ENCODE measurements at places on chromosomes 12 and 14. TPM values are rescaled to one million over a fixed set of nuclear protein-coding genes. Genes with fewer than 3 reads are reported as not detected.

- no peak for DNase-seq
These were observed 163.5 kb downstream of the AACS start for GRCh38 chr12:125228519-125229260.

The AGAP2 gene
- 1.5 TPM for polyA plus RNA-seq

DNA sequence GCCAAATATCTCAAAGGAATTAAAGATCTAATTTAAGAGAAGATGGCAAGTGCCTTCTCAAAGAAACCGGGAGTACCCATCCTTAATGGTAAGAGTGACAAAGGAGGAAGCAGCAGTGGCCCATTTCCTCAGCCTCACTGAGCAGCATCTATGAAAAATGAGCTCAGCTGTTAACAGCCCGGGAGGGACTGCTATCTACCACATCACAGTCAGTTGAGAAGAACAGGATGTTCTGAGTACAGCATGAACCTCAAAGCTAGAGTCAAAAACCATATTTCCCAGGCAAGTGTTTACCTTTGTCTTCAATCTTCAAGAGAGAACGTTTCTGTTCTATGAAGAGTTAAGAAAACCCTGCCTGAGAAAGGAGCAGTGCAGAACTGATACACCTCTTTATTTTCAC, 115.0 kb downstream of the BTG1 start:
- no peak for DNase-seq

DNA sequence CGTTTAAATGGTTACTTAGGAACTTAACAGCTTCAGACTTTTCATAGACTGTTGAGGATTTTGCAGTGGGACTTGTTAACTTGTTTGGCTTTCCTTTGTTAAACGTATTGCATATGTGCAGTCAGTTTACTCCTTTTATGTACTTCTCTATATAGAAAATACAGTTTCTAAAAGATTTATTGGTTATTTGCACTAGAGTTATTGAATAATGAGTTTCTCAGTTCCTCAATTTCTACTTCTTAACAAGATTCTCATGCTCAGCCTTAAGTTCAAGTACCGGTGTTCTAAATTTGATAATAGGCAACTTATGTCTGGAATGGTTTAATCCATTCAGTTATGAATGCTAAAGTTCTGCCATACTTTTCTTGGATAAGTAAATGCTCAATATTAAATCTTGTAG, 919 bp downstream of the PSMA3 start:
- DNase-seq: no peak

The ACADS gene
- polyA plus RNA-seq: 25.5 TPM

The ENDOU gene
- 0.26 TPM for polyA plus RNA-seq

The TSPAN8 gene
- 33.5 TPM for polyA plus RNA-seq

The TAS2R19 gene
- 1.4 TPM for polyA plus RNA-seq

The GON7 gene
- polyA plus RNA-seq: 19.7 TPM

GRCh38 chr14:31078766-31079165, 52.6 kb upstream of the STRN3 start:
- DNase-seq: no peak

The TULP3 gene
- 31.0 TPM for polyA plus RNA-seq

The CLEC1B gene
- polyA plus RNA-seq: 1.2 TPM

DNA sequence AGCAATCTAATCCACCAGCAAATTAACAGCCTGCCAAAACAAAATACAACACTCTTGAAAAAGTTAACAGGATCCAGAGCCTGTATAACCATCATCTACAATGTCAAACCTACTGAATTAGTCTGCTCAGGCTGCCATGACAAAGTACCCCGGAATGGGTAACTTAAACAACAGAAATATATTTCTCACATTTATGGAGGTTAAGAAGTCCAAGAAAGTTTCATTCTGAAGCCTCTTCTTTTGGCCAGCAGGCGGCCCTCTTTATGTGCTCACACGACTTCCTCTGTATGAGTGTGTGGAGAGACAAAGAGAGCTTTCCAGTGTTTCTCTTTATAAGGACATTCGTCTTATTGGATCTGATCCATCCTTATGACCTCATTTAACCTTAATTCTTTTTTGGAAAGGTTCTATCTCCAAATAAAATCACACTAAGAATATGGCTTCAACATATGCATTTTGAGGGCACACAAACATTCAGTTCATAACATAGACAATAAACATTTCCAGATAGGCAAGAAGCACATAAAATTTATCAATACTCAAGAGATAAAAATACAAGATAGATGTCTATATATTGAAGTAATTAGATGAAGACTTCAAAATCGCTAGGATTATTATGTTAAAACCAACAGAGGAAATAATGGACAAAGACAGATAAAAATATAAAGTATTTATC, 5.9 kb upstream of the RERG start:
- DNase-seq: no peak

- no peak for DNase-seq
These were observed 1.2 kb upstream of the NEK9 start for GRCh38 chr14:75127903-75128595.

DNA sequence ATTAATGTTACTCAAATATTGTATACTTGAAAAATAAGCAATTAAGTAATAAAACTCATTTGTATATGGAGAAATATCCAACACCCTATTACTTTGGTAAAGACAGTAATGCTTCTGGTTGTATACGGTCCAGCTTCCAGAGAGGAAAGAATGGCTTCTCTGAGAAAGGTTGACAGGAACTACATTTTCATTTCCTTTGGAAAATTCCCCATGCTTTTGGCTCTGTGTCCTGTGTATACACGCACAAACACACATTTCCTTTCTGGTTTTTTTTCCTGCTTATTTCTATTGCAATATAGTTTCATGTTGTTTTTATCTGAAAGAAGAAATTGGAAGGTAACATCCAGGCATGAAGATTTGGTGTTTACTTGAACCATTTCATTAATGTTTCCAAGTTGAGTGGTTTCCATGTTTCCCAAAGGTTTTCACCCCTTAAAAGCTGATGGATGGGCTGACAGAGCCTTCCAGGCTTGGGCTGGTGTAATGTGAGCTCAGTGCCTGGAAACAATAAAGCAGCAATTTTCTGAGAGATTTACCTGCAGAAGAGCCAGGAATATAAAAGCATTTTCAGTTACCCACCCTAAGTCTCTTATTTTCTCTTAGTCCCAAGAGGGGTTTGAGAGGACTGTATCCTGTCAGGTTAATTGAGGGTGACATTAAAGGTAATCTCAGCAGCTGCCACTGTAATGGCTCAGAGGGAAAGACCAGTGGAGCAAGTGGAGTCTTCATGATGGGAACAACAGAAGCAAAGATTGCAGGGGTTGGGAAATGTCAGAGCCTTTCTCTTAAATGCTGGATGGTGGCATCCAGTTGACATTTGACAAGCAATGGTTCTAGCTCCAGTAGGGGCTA, 33.4 kb upstream of the TMTC1 start:
- no peak for DNase-seq

The RIMBP2 gene
- polyA plus RNA-seq: 23.9 TPM

The CCDC198 gene
- polyA plus RNA-seq: 392 TPM

Data from renal pelvis (tissue), 12 donors.